Muscle of leg (tissue), 16 donors: ENCODE measurements at places on chromosomes 3 and 15. TPM values are rescaled to one million over a fixed set of nuclear protein-coding genes. Genes with fewer than 3 reads are reported as not detected.

- no peaks in the 10 kb centered on the region for H3K27me3 ChIP-seq
- H3K36me3 ChIP-seq, result no peaks in the 10 kb centered on the region
- peak overlapping the region; percentile 81 for H3K27ac ChIP-seq
- peaks cover 36% of the 10 kb centered on the region for H3K4me1 ChIP-seq
- no peak for DNase-seq
Measured at GRCh38 chr15:85501574-85501973, 121.2 kb downstream of the AKAP13 start.

GRCh38 chr3:177333533-177334520 lies 136.5 kb upstream of the TBL1XR1 start:
- no peaks in the 10 kb centered on the region for H3K36me3 ChIP-seq
- no peaks in the 10 kb centered on the region for H3K27me3 ChIP-seq
- peak overlapping the region; percentile 59 for H3K27ac ChIP-seq
- H3K4me1 ChIP-seq, result peaks cover 23% of the 10 kb centered on the region

GRCh38 chr3:184196536-184196935 lies 10.5 kb downstream of the ABCF3 start:
- no peak overlapping the region for H3K27ac ChIP-seq
- DNase-seq, result no peak
- H3K4me3 ChIP-seq, result no peak overlapping the region
- H3K4me1 ChIP-seq, result no peaks in the 10 kb centered on the region
- H3K36me3 ChIP-seq, result peaks cover 40% of the 10 kb centered on the region
- H3K27me3 ChIP-seq, result no peaks in the 10 kb centered on the region

DNA sequence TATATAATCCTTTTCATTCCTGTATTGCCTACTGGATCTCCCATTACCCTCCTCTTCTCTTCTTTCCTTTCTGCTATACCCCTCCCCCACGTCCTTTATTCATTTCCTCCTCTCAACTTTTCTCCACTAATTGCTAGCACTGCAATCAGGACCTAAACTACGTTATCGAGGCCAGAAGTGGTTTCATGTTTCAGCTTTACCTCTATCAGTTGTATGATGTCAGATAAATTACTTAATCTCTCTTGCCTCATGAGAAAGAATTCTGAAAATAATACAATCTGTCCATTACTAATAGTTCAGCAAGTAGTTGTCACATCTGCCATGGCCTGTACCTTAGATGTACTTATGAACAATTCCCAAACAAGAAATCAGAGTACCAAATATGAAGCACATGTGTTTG lies 10.6 kb downstream of the POPDC2 start:
- DNase-seq, result no peak
- H3K4me1 ChIP-seq, result peaks cover 18% of the 10 kb centered on the region
- H3K4me3 ChIP-seq, result no peak overlapping the region
- H3K27ac ChIP-seq, result no peak overlapping the region

DNA sequence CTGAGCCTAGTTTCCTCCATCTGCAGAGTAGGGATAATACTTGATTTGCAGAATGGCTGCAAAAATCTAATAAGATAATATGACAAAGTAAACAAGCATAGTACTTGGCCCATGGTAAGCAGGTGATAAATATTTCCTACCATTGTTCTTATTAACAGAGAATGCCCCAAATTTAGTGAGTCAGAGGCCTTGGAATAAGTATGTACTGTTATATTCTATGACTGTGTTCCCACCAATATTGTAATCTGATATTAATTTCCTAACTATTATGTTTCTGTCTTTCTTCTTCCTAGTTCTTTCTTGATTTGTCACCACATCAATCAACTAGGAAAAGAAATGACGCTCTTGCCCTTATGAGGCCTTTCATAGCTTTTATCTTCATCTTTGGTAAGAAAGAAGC lies 178.4 kb upstream of the SLC2A2 start:
- H3K36me3 ChIP-seq, result peaks cover 2% of the 10 kb centered on the region
- no peaks in the 10 kb centered on the region for H3K27me3 ChIP-seq
- H3K27ac ChIP-seq, result no peak overlapping the region
- H3K4me1 ChIP-seq, result no peaks in the 10 kb centered on the region
- no peak overlapping the region for H3K4me3 ChIP-seq

GRCh38 chr3:87468938-87469337 lies 192.6 kb upstream of the POU1F1 start:
- H3K4me3 ChIP-seq, result no peak overlapping the region

GRCh38 chr3:194001728-194002459 lies 134.1 kb upstream of the HES1 start:
- H3K27me3 ChIP-seq, result peaks cover 23% of the 10 kb centered on the region
- no peak overlapping the region for H3K4me3 ChIP-seq
- no peak for DNase-seq
- no peak overlapping the region for H3K27ac ChIP-seq
- H3K4me1 ChIP-seq, result peaks cover 42% of the 10 kb centered on the region
- H3K36me3 ChIP-seq, result no peaks in the 10 kb centered on the region

DNA sequence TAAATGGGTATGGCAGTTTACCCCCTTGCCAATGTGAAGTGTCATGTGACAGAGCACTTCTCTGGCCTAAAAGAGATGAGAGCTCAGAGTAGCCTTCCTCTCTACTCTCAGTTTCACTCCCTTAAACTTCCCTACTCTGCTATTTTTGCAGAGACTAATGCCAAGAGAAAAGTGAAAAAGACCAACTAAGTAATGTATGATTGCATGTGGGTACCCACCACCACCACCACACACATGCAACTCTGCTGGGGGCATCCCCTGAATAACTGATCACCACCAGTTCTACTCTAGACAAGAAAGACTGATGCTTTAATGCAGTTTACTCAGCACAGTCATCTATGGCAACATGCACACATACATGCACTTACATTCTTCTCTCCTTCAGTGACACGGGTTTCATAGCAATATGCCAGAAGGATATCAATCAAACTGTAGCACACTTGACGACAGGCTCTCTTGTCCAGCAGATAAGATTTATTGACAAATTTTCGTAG lies 31.3 kb downstream of the SHQ1 start:
- DNase-seq, result no peak
- H3K27me3 ChIP-seq, result no peaks in the 10 kb centered on the region
- no peak overlapping the region for H3K27ac ChIP-seq
- no peak overlapping the region for H3K4me3 ChIP-seq
- peaks cover 7% of the 10 kb centered on the region for H3K36me3 ChIP-seq
- peaks cover 7% of the 10 kb centered on the region for H3K4me1 ChIP-seq

DNA sequence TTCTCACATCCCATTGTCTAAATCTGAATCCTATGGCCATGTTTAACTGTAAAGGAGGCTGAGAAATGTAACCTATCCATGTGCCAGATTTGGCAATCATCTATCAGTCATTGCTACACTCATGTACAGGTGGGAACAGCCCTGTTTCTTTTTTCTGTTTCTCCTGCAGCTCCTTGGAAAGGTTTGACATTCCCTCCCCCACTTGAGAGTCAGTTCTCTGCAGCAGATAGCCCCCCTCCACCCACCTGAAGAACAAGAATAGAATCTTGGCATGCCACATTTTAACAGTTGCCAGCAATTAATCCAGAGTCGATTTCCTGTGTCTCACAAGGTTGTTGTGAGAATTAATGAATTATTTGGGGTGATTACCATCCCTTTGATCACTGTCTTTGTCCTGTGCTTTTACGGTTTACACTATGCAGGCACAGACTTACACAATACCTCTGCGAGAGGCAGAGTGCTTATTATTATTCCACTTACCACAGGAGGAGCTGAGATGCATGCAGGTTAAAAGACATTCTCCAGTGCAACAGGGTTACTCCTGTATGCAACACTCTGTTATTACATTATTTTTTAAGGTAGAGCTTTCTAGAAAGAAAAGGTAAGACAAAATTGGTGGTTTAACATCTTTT lies 351.0 kb upstream of the THRB start:
- no peak for DNase-seq
- H3K4me1 ChIP-seq, result no peaks in the 10 kb centered on the region
- H3K27me3 ChIP-seq, result no peaks in the 10 kb centered on the region
- no peak overlapping the region for H3K4me3 ChIP-seq
- no peak overlapping the region for H3K27ac ChIP-seq

Gene FAM43A
- 13.8 TPM for total RNA-seq

Gene SCAMP5
- 2.0 TPM for total RNA-seq

Gene WDR93
- 0.04 TPM for total RNA-seq

Gene RBM15B
- total RNA-seq, result 13.3 TPM

Gene PLS1
- total RNA-seq, result 0.27 TPM

Gene REC114
- total RNA-seq, result not detected

Gene EPHA3
- total RNA-seq, result 25.4 TPM

Gene TRIM42
- total RNA-seq, result not detected
